ENCODE measurements at places on chromosomes 5 and 9.

DNA sequence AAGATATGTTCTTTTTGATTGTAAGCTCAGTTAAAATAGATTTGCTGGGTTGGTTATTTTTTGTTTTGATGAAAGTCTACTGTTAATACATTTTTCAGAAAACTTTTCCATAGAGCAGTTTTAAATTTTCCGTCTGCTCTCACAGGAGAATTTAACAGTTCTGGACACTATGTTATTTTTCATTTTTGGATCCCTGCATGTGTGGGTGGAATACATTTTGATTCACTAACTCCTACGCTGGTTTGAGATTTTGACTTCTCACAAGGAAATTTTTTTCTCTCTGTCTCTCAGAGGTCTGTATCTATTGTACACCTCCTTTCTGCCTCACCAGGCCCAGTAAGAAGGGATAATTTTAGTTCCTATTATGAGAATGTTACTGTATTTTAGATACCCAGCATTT, 502.4 kb downstream of the CDH10 start:
- DNase-seq: no peak

GRCh38 chr5:158492136-158492535, 607.6 kb downstream of the EBF1 start:
- DNase-seq: no peak

- DNase-seq: no peak
These were observed 406.3 kb downstream of the DMRT2 start for GRCh38 chr9:1456301-1457024.

GRCh38 chr5:154206311-154206710, 15.8 kb downstream of the GALNT10 start:
- no peak for DNase-seq

- DNase-seq: no peak
These were observed 56.8 kb downstream of the UGCG start for GRCh38 chr9:111953444-111953843.

DNA sequence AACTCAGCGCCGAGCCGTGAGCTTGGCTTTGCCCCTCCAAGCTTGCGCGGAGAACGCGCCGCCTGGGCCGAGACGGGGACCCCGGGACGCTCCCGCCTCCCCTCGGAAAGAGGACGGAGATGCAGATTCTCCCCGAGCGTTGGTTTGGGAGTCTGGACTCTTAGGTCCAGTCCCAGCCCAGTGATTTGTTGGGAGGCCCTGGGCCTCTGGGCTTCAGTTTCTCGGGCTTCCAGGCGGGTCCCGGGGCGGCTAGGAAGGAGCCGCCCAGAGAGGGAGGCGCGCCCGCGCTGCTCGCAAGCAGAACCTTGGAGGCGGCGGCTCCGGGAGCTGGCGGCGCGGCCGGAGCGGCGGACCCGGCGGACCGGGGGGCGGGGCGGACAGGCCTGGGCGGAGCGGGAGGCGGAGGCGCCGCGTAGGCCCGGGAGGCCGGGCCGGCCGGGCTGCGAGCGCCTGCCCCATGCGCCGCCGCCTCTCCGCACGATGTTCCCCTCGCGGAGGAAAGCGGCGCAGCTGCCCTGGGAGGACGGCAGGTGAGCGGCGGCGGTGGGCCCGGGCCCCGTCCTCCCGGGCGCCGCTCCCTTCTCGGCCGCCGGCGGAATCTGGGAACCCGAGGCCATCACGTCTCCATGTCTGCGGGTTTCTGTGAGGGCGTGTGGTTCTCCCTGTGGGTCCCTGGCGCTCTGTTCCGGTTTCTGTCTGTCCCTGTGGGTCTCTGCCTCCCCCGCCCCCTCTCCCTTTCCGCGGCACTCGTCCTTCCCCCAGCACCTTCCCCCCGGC, at the start of gene B4GALT7:
Gene B4GALT7 (plus strand): TSS at position 402 of the 777 bp plus-strand sequence. CDS start 79 bp downstream, at position 481.
- no peak for DNase-seq

DNA sequence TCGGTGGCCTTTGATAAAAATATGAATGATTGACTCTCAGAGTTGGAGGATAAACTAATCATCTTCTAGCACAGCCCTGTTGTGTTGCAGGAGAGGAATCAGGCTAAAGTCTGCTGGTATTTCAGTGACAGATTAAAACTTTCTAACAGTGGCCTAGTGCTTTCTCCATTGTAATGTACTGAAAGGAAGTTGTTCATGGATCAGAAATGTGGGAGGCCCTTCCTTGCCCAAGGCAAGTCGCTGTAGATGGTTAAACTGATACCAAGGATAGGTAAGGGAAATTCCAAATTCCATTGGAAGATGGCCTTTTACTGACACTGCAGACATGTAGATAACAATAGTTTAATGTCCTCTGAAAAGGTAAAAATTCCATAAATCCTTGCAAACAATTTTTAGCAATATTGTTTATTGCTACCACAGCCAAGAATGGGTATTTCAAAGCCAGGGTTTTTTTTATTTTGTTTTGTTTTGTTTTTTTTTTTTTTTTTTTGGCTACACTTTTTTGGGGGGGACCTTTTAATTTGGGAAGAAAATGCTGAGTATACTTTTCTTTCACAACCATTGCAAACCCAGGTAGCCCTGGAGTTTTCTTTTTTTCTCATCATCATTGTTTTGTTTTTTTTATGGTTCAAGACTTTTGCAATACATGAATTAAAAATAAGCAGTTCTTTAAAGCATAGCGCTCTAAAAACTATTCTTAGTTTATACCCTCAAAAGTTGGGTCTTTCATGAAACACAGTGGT, 35.5 kb downstream of the WDR36 start:
- no peak for DNase-seq

GRCh38 chr9:1025131-1025530, 25.0 kb upstream of the DMRT2 start:
- DNase-seq: no peak

GRCh38 chr5:18113721-18114120, 479.5 kb downstream of the TAF11L14 start:
- no peak for DNase-seq

- DNase-seq: no peak
These were observed 3.8 kb upstream of the NEUROG1 start for GRCh38 chr5:135539430-135540005.

- DNase-seq: no peak
These were observed 14.5 kb downstream of the ADAM19 start for GRCh38 chr5:157561110-157561509.

DNA sequence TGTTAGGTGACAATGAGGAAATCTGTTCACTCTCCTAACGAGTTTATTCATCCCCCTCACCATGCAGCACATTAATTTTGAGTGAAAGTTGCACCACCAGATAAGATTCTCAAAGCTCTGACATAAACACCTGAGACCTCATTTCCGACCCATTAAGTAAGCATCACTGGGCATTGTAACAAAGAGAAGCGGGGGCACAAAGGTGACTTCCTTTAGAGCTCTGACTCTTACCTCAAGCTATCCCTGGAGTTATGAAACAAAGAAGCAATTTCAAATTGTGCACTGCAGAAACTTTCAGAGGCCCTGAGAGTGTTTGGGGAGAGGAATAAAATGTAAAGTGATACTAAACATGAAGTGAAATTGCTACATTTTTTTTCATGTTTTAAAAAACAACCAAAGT, 29.5 kb downstream of the C5orf15 start:
- DNase-seq: no peak

GRCh38 chr5:4205398-4205797, 609.8 kb downstream of the IRX1 start:
- no peak for DNase-seq
